Transverse colon (tissue), 4 donors: ENCODE measurements at places on chromosomes 16 and 17. TPM values are rescaled to one million over a fixed set of nuclear protein-coding genes. Genes with fewer than 3 reads are reported as not detected.

ZNF75A gene
- 53.9 TPM for total RNA-seq

GGT6 gene
- total RNA-seq = 308 TPM

PRR15L gene
- total RNA-seq = 111 TPM

TEKT5 gene
- not detected for total RNA-seq

TACO1 gene
- 4.6 TPM for total RNA-seq
